Stimulated activated CD8-positive, alpha-beta memory T cell treated with anti-CD3 and anti-CD28 coated beads, Interleukin-7, amount 100 ng/mL, for 1 hour (primary cell): ENCODE measurements at places on chromosomes 3 and 15.

GRCh38 chr3:153273767-153274435, 111.9 kb downstream of the RAP2B start:
- DNase-seq: no peak

GRCh38 chr3:88150371-88150770, 612 bp downstream of the C3orf38 start:
- DNase-seq: no peak

- DNase-seq: no peak
These were observed 32.2 kb upstream of the DPPA4 start for GRCh38 chr3:109369510-109369909.

- no peak for DNase-seq
These were observed 303.7 kb upstream of the WNT5A start for GRCh38 chr3:55790596-55791350.

DNA sequence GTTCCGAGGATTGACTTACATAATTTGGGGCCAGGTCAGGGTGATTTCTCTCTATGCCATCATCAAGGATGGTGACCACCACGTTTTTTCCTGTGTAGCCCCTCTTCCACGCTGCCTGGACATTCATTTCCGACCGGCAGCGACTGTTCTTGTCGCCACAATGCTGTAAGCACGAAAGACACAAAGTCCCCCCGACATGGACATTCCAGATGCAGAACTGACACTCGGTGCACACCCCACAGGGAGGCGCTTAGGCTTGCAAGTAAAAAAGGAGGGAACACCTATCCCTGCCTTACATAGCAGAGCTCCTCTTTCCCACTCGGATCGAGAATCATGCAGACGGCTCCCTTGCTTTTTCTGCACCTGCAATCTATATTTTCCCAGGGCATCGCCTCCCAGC, 58.2 kb downstream of the PCSK6 start:
- no peak for DNase-seq

- DNase-seq: no peak
These were observed 296.6 kb downstream of the SUCLG2 start for GRCh38 chr3:67357610-67358458.

DNA sequence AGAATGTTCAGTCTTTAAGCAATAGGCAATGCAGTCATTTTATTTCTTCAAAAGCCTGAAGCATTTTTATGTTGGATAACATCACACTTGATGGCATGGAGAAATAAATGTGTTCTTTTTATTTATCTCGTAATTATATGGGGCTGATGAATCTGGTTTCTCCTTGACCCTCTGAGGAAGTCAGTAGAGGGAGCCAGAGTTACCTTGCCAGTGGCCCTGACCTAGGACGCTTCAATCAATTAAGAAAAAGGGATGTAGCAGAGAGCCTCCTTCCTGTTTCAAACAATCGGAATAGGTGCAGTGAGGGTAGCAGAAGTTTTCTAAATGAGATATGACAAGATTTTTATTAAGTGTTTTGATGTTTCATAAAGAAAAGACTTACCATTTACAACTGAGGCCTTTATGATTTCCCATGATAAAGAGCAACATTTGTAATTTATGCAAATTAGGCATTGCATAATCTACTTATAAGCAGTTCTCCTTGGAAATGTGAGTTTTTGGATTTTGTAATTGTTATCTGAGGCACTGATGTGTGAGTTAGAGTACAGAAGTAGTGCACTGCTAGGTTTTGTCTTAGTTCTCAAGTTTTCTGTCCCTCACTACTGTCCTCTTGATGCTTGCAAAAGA, 129.1 kb downstream of the RAP2B start:
- DNase-seq: no peak

DNA sequence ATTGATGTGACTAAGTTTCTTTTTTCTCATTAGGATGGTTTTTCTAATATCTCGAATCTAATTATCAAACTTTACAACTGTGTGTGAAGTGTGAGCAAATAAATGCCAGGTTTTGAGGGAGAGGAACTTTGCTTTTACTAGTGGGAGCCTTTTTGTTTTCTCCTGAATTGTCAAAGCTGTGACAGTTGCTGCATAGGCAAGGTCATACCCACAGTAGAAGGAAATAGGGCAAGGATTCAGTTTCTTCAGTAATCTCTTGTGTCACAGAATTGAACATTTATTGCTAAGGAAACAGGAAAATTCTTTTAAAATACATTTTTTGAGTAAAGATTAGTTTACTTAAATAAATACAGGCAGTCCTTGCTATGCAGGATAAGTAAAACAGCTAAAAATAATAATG, 19.5 kb downstream of the GMPS start:
- DNase-seq: no peak

DNA sequence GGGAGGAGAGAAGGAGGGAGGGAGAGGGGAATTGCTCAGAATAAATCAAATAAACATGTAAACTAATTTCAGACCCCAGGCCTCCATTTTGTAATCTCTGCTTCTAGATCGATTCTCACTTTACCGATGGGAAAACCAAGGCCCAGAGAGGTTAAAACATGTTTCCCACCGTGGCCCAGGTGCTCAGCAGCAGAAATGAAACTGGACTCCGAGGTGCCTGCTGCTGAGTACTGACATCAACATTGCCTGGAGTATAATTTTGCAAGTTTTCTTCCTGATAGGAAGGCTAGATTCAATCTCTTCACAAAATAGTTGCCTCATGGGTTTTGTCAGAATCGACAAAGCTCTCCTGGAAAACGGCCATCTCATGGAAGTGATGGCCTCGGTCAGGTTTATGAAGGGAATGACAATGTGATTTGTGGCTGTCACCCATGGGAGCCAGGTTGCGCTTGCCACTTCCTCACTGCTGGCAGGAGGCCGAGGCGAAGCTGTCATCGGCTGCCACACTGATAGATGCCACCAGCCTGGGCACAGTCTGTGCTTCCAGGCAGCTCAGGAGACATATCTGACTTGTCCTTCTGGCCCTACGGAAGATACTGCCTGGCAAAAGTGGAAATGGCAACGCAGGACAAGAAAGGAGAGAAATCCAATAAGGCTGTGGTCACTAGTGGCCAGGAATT, 133.1 kb upstream of the LRRN1 start:
- no peak for DNase-seq
